GM12865 (cell line): ENCODE measurements at places on chromosomes 3 and 15.

GRCh38 chr3:36416599-36416998 is 36.3 kb downstream of the STAC start:
- DNase-seq: no peak

DNA sequence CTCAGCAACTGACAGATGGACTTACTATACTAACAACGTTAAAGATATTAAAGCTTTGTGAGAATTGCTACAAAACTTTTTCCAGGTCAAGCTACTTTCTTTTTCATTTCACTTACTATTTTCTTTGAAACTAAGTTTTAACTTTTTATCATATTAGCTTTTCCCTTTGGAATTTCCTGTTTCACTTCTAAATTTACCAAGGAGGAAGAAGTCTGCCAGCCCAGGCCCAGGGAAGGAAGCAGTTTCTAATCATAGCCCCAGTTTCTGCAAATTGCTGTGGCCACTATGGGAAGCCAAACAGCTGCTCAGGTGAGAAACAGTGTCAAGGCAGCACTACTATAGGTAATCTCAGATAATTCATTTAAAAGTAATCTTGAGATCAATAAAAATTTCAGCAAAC is 18.4 kb downstream of the CYFIP1 start:
- DNase-seq: no peak

DNA sequence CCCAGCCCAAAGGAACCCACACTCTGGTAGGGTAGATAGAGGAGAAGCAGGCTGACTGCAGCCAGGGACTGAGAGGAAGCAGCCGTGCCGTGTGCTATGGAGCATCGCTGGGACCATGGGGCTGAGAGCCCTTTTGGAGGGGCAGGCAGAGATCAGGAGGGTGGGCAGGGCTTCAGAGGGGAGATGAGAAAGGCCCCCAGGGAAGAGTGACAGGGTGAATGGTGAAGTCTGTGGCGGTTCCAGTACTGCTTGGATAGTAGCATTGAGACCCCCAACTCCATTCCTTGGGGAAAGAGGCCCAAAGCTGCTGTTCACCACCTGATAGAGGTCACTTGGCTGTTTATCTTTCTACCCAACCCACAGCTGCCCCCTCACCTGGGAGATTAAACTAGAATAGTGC is 80.0 kb upstream of the MRPS22 start:
- DNase-seq: no peak

DNA sequence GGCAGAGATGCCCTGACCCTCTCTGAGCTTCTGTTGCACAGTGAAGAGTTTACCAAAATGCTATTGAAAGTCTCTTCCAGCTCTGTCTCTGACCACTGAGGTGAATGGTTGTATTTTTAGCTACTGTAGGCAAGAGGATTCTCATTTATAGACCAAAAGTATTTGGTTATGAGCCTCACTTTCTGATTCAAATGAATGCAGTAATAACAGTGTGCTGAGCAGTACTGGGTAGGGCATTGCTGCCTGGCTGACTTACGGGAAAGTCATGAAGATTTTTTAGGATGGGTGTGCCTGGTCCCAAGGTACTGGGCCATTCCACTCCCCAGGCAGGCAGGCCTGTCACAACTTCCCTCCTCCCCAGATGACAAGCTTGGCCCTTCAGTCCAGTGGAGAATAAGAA is 15.5 kb downstream of the PLA1A start:
- no peak for DNase-seq

GRCh38 chr3:51977446-51978142 is 2.7 kb downstream of the ABHD14A start:
- DNase-seq: no peak

GRCh38 chr3:82815417-82816058 is 1054.1 kb upstream of the GBE1 start:
- no peak for DNase-seq

- no peak for DNase-seq
These were observed 502.6 kb upstream of the CBLB start for GRCh38 chr3:106371221-106371970.

GRCh38 chr3:192188218-192188835 is 539.0 kb downstream of the FGF12 start:
- DNase-seq: peak; percentile 72

DNA sequence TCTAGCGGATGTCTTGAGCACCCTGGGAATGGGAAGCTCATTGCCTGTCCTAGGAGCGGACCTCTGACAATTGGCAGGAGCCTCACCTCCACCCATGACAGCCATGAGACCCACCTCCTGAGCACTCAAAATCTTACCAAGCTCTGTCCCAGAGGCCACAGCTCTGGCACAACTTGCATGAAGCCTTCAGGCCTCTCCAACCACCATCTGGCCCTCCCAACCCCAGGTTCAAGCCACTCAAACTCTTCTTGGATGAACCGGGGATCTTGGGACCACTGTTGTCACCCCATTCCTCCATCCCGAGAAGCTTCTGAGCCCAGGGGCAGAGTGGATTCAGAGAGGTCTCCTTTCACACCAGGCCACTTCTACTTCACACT is 1.5 kb downstream of the VIPR1 start:
- DNase-seq: no peak

DNA sequence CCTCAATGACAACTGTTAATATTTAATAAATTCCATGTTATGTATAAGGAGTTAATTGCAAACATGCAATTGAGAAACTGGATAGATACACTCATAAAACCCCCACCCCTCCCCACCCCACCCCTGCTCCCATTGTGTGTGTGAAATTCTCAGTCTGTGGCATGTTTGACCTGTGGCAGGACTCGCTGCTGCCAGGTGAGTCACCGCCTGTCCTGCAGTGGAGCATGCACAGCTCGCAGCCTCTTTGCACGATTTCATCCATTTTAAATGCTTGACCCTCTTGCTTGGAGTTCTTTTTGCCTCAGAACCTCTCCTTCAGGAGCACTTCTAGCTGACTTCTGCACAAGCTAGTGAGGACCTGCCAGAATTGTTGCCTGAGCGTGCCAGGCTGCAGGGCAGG is 5.3 kb upstream of the APEH start:
- no peak for DNase-seq

DNA sequence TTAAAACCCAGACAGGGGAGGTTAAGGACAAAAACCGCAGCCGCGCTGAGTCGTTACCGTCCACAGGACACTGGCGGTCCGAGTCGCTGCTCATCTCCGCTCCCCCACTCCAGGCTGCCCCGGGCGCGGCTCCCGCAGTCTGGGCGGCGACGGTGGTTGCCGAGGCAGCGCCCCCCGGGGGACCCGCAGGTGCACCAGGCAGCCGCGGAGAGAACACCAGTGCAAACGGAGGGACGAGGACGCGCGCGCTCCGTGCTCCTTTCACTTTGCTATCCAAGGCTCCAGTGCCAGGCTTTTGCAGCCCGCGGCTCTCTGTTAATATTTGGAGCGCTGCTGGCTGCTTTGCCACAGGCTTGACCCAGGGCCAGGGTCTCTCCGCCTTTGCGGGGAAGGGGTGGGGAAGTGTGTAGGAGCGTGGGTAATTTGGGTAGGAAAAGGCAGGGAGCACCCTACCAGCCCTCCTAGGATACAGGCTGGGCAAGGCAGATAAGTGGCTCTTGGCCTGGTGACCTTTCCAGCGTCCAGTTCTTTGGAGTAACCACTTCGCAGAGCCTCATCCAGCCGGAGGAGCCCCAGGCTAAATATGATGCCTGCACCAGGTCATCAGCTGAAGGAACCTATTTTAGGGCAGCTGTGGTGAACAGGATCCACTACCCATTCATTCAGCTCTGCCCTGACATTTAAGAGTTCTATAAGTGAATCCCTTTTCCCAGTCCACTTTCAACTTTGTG is at the start of gene GADL1:
TSS of gene GADL1 (minus strand) at position 141 of the 731 bp plus-strand sequence. CDS start at position 94, 47 bp downstream.
- peak; percentile 4 for DNase-seq

DNA sequence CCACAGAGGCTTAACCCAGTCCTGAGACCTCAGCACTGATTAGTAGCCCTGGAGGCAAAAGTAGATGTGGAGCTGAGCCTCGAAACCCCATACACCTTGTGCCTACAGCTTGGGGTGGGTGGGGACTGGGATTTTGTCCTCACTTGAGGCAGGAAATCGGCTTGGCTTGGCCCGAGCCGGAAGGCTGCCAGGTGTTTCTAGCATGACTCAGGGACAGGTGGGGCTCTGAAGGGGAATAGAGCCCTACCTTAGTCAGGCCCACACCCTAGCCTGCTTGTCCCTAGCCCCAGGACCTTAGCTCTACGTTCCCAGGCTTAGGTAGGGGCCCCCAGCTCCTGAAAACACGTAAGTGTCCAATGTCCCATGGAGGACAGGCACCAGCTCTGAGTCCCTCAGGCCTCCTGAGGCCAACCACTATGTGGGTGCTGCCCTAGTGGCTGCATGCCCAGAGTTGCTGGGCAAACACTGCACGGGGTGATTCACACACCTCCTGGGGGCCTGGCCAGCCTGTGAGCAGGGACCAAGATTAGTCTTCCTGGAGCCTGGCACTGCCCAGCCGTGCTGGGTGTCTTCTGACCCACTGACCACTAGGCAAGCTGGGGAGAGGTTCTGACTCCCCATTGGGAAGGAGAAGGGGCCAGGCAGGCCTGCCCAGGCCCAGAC is 3.1 kb downstream of the MST1R start:
- DNase-seq: no peak

- peak; percentile 10 for DNase-seq
These were observed 19.6 kb downstream of the HSPBAP1 start for GRCh38 chr3:122773944-122774509.

GRCh38 chr15:33874156-33874555 is 94.1 kb upstream of the CHRM5 start:
- no peak for DNase-seq

DNA sequence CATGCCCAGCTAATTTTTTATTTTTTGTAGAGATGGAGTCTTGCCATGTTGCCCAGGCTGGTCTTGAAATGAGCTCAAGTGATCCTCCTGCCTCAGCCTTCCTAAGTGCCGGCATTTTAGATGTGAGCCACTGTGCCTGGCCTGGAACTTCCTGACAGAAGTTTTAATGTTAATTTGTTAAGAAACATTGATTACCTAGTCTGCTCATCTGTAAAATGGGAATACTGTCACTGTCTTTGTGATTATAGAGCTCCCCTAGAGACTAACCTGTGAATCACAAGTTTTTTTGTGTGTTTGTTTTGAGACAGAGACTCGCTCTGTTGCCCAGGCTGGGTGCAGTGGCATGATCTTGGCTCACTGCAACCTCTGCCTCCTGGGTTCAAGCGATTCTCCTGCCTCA is 4.3 kb upstream of the EIF3J start:
- peak; percentile 15 for DNase-seq

DNA sequence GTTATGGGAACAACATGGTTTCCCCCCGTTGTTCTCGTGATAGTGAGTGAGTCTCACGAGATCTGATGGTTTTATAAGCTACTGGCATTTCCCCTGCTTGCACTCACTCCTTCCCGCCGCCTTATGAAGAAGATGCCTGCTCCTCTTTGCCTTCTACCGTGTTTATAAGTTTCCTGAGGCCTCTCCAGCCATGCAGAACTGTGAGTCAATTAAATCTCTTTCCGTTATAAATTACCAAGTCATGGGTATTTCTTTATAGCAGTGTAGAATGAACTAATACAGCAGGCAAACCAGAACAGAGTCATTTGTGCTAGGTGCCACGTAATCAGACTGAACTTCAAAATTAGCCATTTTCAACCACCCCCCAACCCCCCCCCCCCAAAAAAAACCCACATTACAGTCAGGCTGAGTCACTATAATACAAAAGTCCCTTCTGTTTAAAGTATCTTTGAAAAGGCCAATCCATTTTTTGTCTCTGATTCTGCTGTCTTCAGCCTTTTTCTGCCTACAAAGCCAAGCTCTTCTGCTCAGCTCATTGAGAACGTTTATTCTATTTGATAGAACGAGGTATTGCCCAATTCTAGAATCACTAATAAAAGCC is 4.1 kb downstream of the OR4F6 start:
- peak; percentile 2 for DNase-seq

DNA sequence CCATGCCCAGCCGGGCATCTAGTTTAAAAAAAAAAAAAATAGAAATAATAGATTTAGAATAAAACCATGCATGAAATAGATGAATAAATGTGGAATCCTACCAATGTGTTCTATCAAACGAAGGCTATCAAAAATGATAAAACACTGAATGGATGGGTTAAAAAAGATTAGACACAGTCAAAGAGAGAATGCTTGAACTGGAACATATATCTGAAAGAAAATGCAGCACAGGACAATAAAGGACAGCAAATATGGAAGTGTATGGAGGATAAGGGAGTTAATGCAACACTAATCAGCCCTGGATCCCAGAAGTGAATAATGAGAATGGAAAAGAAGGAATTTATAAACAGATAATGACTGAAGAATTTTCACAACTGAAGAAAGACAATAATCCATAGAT is 571.7 kb downstream of the GRM7 start:
- DNase-seq: no peak

GRCh38 chr3:55036883-55037577 is 109.2 kb upstream of the LRTM1 start:
- no peak for DNase-seq

DNA sequence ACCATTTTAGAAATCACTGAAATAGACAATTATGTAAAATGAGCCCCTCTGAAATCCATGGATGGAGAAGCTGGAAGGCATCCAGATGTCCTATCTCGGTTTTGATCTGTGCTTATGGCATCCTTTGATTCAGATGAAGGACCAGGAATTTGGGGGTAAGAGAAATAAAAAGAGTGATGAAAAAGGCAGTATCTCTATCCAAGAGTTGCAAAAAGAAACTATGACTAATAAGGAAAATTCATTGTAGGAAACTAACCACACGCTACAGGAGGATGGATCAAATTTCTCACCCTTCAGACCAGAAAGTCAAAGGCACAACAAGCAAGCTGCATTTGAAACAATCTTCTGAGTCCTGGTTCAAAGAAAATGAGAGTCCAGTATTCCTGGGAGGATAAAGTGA is 34.8 kb downstream of the SRGAP3 start:
- DNase-seq: no peak

DNA sequence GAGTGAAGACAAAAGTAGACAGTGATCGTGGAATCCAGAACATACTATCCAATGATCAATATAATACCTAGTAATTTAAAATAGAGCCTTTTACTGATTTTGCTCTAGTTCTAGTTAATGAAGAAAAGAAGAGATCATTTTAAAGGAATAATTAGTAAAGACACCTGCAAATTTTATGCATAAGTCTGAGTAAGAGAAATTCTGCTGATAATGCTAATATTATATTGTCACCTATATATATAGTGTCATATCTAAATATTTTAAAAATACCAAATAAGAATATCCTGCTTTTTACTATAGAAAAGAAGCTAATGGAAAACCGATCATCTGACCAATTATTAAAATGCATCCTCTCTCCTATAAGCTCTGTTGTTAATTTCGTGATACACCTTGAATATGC is 152.1 kb downstream of the CNTN4 start:
- no peak for DNase-seq

GRCh38 chr15:63260791-63261190 is 16.6 kb upstream of the APH1B start:
- DNase-seq: no peak

- DNase-seq: no peak
These were observed 62.8 kb downstream of the SLCO2A1 start for GRCh38 chr3:133966954-133967353.

DNA sequence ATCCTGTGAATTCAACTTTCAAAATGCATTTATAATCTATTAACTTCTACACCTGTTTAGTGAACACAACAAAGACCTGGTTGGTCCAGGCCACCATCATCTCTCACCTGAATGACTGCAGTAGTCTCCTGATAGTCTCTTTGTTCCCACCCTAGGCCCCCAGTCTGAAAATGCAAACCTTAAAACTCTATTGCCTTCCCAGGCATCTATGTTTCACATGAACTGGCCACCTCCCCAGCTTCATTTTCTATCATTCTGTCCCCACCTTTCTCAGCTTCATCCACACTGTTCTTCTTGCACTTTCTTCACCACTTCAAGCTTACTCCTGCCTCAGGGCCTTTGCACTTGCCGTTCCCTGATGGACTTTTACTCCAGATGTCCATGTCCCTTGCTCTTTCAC is 45.0 kb downstream of the CLSTN2 start:
- no peak for DNase-seq
